ENCODE measurements at places on chromosomes 4 and X.

- no peak for DNase-seq
Observed at GRCh38 chr4:29970626-29971025, 749.5 kb upstream of the PCDH7 start.

GRCh38 chrX:9498236-9498635, 33.4 kb downstream of the TBL1X start:
- no peak for DNase-seq

DNA sequence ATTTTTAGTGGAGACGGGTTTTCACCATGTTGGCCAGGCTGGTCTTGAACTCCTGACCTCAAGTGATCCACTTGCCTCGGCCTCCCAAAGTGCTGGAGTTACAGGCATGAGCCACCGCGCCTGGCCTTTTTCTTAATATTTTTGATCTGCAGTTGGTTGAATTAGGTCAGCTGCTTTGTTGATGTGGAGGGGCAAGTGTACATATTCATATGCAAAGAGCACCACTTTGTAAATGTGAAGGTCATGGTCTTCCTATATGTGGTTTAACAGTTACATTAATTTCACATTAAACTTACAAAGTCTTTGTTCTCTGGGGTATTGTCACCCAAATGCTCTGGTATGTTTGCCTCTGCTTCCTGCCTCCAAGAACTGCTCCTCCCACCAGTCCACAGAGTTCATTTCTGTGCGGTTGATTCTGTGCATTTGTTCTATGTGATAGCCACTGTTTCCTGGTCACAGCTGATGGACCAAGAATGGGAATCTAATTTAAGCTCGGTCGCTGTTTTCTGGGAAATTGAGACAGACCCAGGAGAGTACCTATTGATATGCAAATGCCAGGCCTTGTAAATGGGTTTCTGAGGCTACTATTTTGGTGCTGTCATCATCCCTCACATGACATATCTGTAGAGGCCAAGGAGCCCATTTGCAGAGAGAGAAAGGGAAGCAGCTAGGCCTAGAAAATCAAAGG, 26.9 kb upstream of the HPSE start:
- DNase-seq, result peak; percentile 30

DNA sequence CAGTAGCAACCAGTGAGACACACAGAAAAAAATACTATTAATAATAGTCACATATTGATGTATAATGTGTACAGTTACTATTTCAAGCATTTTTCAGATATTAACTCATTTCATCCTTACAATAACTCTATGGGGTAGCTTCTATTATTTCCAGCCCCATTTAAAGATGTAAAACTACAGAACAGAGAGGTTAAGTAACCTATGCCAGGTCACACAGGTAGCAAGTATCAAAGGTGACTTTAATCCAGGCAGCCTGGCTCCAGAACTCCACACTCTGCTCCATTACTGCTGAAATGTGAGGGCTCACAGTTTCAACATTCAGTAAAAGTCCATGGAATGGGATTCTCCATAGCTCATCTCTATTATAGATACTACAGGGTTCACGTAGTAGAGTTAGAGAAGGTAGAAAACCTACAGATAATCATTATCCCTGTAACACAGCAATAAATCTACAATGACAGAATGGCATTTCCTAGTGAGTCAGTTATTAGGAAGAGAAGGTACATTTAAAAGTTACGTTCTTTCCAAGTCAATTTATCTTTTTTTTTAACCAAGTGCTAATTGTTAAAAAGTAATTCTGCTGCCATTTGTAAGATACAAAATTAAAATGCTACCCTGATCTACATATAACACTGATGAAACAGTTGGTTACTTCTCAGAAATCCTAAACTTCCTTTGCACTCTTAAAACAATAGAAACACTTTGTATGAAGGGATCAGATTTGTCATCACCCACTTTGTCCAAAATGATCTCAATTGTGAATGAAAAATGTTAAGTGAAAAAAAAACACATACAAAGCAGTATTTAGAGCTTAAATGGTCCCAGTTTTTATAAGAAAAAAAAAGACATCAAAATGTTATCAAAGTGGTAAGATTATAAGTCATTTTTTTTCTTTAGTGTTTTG, 18.7 kb downstream of the RELL1 start:
- DNase-seq, result no peak

GRCh38 chrX:154828016-154828408, 6.5 kb downstream of the SMIM9 start:
- DNase-seq, result no peak

DNA sequence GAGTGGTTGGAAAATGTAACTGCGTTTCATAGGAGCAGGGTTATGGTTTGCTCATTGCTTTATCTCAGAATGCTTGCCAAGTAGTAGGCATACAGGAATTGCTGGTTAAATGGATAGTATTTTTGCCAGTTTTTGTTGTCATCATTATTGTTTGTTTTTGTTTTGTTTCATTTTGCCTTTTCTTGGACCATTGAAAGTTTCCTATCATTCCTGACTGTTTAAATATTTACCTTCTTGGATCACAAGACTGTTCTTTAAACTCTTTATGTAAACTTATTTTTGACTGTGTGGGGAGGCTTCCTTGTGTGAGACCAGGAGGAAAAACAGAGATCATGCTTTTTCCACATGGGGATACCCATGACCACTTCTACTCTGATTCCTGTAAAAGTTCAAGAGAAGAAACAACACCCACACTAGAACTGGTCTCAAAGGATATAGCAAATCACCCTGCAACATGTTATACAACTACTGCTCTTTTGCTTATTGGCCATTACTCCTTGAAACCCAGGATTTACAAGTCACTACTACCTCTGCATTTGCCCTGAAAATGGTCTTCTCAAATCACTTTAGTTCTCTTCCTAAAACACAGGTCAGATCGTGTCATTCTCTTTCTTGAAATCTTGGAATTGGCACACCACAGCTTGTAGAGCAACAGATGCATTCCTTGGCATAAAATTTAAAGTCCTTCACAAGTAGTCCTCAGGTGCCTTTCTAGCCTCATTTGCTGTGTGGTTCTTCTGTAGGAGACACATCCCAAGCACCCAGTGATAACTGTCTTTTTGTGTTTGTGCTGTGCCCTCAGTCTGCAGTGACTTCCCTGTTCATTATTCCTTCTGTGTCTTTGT, 51.3 kb downstream of the FNIP2 start:
- DNase-seq, result peak; percentile 72

DNA sequence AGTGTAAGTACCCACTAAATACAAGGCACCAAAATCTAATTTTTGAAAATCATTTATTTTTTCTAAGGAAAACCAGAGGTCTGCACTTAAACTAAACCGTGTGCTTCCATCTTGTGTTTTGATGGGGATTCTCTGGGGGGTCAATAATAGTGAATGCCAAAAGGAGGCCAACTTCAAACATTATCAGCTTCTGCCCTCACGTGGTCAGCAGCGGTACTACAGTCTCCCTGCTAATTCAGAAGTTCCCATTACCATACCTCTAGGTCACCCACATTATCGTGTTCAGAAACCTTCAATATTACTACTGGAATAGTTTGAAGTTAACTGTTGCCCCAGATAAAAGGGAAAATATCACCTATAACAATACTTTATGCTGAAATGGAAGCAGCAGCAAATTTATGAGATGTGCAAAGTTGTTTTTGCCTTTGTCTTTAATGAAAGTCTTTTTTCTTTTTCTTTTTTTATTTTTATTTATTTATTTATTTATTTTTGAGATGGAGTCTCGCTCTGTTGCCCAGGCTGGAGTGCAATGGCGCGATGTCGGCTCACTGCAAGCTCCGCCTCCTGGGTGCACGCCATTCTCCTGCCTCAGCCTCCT, 17.3 kb downstream of the CTPS2 start:
- DNase-seq, result peak; percentile 51

DNA sequence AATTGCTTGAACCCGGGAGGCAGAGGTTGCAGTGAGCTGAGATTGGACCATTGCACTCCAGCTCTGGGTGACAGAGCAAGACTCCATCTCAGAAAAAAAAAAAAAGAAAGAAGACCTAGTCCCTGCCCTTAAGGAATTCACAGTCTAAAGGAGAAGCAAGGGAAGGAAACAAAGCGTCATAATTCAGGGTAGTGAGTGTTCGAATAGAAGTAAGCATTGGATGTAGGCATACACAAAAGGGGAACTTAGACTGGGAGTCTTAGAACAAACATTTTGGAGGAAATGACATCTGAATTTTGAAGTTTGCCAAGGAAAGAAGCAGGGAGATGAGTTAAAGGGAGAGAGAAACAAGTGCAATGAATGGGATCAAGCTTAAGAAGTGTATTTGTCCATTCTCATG, 32.4 kb downstream of the PPM1K start:
- DNase-seq, result peak; percentile 56

DNA sequence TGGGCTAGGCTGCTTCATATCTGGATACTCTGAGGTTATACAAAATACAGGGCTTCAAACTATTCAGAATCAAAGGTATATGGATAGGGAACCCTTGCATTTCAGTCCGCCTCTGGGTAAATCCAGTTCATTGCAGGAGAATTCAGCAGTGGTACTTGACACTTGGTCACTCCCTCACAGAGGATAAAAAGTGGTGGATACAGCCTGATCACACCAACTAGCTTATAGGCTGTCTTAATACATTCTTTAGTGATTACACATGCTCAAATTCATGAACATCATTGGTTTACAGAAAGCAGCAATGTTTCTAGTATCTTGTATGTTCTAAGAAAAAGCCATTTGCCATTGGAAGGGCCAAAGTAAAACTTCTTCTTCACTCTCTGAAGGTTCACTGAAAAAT, 104.8 kb upstream of the PDE5A start:
- DNase-seq, result no peak

DNA sequence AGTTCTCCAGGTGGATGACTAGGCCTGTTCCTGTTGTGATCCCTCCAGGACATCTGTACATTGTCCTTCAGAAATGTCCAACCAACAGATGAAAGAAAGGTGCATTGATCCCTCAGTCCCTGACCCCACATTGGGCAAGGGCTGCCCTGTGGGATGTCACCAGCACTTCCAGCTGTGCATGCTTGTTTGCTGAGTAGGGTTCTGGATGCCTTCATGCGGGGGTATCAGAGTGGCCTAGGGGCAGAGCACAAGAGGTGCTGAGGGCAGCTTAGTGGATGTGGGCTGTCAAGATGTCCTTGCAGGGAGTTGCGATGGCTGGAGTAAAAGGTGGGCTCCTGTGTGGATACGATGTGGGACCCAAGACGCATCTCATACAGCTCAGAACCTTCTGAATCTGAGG, 112.5 kb downstream of the PALLD start:
- DNase-seq, result no peak

DNA sequence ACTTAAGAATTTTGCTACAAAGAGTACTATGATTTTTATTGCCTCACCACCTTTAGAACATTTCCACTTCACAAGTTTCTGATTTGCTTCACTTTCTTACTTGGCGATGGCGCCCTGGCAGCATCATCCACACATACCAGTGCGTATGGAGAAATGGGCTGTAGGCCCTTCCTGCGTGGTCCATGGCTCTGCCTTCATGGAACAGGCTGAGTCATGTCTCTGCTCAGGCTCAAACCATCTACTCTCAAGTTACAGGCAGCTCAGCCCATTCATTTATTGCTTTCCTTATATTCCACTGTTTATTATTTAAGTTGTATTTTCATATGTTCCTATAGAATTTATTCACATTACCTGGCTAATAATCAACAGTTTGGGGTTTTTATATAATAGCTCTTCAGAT, 21.1 kb downstream of the CASP3 start:
- no peak for DNase-seq

- peak; percentile 12 for DNase-seq
Observed at GRCh38 chr4:52019936-52020657, at the start of gene LRRC66. Gene LRRC66 (minus strand): TSS chr4:52020363. CDS start chr4:52017613, 2,750 bp downstream.

- DNase-seq, result no peak
Observed at GRCh38 chrX:826448-826847, 195.9 kb downstream of the SHOX start.

DNA sequence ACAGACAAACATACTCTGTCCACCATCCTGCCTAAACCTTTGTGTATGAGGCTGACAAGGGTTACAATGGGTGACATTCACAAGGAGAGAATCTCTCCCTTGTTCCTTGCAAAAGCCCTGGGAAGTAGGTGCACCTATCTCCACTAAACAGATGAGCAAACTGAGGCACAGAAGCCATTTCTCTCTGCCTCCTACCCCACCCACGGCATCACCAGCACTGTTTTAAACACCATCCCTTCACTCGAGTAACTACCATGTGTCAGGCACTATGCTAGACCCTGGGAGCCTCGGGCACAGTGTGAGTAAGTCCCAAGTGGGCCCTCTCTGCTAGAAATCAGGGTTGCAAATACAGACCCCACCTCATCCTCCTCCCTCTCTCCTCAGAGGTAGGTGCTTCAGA, 899 bp downstream of the LYAR start:
- no peak for DNase-seq

DNA sequence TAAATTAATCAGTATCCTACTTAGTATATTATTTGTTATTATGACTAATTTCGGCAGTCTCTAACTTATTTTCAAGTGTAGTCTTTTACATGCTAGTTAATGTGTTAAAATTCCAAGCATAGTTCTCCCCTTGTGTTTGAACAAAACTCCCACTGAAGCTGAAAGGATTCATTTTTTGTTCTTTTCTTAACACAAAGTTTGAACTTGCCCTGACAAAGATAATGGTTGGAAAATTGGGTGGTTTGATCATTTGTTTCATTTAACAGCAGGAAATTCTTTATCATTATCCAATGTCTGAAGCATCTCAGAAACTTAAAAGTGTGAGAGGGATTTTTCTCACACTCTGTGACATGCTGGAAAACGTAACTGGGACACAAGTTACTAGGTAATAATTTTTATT, 36.0 kb downstream of the INTU start:
- no peak for DNase-seq

DNA sequence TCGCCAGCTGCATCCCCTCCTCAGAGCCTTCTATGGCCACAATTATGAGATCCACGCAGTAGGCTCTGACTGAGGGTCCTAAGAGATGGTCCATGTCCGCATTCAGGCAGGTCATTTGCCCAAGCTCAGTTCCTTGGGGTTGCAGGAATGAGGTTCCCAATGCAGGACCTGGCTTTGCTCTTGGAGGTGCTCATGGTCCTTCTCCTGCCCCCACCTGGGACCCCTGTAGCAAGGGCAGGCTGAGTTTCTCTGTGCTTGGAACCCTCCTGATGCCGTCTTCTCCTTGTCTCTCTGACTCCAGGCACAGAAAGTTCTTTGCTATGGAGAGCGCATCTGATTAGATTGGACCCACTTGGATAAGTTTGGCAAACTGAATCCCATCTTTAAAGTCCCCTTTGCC, 16.5 kb upstream of the SHOX start:
- DNase-seq, result no peak

DNA sequence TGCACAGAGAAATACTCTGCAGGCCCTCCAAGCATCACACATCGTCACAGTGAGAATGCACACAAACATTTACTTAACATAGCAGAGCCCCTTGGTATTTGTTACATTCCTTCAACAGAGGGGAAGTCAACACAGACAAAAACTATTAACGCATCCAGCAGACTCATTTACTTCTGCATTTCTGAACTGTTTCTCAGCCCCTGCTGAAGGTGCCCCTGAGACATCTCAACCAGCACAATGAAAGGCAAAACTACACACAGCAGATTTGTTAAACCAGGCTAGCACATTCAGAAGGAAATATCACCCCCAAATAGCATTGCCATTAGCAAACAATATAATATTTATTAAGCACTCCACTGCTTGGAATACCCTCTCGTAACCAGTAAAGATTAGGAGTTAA, 367.0 kb downstream of the RAB28 start:
- no peak for DNase-seq
